ENCODE measurements at places on chromosomes 1 and 21.
A peak's percentile ranks its signal among the peaks of the same experiment; 100 is the strongest.

- no peak for DNase-seq
These were observed 18.4 kb downstream of the LORICRIN start for GRCh38 chr1:153277852-153278251.

- DNase-seq = no peak
These were observed 540.9 kb upstream of the ADGRL2 start for GRCh38 chr1:81259625-81260411.

GRCh38 chr1:200296091-200296661 lies 113.7 kb downstream of the ZNF281 start:
- DNase-seq = no peak

GRCh38 chr1:154971341-154971998 lies 923 bp upstream of the SHC1 start:
- DNase-seq = no peak

DNA sequence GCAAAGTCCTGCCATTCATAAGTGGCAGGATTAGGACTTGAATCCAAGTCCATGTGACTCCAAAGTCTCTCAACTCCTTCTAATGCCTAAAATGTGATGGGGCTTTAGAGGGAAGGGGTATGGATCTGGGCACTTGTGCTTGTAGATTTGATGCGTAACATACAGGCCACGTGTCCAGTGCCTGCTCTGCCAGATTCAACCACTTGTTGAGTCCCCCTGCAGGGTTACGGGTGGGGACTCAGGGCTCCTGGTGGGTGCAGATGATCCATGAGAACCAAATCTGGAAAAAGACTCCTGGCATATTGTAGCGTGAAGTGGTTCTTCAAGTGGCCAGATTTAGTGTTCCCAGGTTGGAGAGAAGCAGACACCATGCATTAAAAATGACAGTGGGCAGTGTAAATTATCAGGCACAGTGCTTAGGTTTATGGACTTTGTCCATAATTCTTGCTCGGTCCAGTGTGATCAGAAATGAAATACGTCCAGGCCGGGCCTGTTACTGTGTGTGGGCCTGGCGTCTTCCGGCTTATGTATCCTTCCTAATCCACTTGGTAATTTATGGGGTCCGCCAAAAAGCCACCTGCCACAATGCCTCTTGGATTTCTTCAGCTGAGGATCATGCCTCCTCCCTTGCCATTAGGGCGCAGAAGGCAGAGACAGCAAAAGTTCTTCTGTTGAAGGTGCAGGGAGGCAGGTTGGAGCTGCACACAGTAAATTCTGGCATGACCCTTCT lies 51.2 kb upstream of the LRP8 start:
- DNase-seq = no peak

GRCh38 chr1:160544647-160545046 lies 21.6 kb upstream of the SLAMF6 start:
- DNase-seq = no peak

DNA sequence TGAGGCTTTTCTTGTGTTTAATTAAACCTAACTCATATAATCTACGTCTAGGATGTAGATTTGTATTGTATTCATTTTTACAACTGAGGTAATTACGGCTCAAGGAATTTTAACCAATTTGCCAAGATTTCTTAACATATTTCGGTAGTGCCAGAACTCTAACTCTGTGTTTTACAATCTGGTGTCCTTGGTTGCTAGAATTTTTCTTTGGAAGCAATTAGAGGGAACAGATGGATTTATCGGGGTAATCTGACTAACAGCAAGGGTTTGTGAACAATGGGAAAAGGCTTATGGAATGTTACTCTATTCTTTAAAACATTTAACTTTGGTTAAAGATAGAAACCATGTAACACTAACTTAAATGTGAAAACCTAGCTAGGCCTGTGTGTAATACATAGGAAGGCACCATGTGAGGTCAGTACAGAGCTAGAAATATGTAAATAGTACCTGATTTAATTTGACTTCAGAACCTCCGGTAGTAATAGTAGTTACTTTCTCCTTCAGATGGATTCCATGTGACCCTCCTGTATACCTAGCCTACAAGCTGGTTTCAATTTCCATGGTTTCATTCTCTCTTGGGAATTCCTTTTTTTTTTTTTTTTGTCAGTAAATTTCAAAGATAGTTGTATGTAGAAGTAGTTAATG lies 1.2 kb downstream of the MTF2 start:
- no peak for DNase-seq

GRCh38 chr1:194445244-194445643 lies 1258.8 kb upstream of the B3GALT2 start:
- no peak for DNase-seq

DNA sequence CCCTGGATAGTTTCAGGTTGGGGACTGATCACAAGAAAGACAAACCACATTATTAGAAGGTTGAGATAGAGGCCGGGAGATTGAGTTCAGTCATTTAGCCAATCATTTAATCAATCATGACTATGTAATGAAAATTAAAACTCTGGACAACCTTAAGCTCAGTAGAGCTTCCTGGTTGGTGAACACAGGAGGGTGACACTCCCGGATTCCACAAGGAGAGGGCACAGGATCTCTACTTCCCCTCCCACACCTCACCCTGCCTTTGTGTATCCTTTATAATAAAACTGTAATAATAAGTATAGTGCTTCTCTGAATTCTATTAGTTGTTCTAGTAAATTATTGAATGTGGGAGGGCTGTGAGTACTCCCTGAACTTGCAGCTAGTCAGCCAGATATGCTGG lies 150.1 kb downstream of the PIK3R3 start:
- DNase-seq = no peak

DNA sequence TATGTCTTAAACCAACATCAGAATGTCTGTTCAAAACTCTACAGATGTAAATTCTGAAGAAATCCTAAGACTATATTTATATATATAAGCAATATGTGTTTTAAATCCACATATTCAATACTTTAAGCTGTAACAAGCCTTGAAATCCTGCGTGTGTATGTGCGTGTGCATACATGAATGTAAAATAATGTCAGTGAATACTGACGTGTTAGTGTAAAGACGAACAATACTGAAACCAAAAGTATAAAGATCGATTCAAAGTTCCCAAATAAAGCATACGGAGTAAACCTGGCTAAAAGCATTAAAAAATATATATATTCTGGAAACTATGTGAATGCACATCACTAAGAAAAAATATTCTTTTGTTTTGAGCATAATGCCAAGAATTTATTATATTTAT lies 668.6 kb upstream of the NCAM2 start:
- no peak for DNase-seq

GRCh38 chr1:40985161-40985560 lies 5.7 kb downstream of the CTPS1 start:
- no peak for DNase-seq

DNA sequence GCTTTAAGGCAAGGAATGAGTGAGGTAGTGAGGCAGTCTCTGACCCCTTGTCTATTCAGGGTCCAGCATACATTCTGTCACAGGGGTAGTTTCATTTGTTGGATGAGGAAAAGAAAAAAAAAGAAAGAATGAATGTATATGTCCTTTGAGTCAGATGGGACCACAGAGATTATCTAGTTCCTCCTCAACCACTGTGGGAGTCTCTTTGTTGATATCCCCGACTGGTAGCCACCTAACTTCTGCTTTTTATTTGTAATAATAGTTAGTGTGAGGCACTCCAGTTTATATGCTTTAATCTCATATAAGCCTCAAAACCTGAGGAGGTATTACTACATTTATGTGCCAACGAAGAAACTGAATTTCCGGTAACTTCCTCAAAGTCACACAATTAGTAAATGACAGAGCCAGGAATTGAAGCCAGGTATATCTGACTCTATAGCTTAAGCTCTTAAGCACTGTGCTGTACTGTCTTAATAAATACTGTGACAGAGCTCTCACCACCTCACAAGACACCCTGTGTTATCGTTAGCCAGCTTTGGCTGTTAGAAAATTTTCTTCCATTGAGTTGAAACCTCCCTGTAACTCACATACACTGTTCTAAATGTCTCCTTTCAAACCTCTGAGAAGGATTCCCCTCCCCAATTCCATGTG lies 82.2 kb downstream of the MDM4 start:
- DNase-seq = no peak

DNA sequence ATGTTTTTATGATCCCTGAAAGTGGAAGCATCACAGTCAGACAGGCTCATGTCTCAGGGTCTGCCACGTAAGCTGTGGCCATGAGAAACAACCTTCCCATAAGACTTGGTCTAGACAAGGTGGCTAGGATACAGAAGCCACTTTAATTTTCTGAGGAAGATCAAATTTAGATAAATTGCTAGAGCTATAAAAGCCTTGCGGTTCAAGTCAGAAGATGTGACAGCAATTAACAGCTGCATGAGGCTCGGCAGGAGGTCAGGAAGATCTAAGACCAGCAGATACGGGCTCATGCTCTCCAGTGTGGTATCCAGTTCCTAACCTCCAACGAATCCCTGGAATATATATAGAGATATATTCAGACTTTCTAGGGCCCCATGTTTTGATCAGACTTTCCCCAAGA lies 577.1 kb downstream of the PLPP3 start:
- DNase-seq = no peak

GRCh38 chr21:37568916-37569315 lies 202.3 kb downstream of the DYRK1A start:
- no peak for DNase-seq

DNA sequence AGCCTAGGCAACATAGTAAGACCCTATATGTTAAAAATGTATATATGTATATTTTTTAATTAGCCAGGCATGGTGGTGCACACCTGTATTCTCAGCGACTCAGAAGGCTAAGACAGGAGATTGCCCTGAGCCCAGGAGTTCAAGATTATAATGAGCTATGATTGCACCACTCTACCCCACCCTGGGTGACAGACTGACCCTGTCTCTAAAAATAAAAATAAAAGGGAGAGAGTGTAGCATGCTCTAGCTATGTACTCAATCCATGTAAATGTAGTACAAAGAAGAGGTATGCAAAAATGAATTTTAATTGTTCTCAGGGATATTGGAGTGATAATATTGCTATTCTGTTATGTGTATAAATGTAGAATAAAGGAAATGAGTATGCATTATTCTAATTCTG lies 52.9 kb upstream of the DARS2 start:
- DNase-seq = no peak

DNA sequence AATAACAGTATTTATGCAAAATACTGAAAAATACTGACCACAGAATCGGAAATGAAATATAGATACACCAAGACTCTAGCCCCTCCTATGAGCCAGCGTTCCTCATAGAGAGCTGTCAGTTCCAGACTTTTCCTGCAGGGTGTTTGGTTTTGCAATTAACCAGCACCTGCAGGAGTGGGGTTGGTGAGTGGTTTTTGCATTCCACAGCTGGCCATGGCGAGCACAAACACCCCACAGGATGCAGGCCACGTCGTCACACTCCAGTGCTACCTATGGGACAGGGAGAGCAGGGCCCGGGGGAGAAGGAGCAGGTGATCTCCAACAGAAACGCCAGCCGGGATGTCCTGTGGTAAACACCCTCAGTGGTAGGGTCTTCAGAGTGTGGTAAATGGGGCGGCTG lies 94.1 kb downstream of the ERG start:
- DNase-seq = no peak

DNA sequence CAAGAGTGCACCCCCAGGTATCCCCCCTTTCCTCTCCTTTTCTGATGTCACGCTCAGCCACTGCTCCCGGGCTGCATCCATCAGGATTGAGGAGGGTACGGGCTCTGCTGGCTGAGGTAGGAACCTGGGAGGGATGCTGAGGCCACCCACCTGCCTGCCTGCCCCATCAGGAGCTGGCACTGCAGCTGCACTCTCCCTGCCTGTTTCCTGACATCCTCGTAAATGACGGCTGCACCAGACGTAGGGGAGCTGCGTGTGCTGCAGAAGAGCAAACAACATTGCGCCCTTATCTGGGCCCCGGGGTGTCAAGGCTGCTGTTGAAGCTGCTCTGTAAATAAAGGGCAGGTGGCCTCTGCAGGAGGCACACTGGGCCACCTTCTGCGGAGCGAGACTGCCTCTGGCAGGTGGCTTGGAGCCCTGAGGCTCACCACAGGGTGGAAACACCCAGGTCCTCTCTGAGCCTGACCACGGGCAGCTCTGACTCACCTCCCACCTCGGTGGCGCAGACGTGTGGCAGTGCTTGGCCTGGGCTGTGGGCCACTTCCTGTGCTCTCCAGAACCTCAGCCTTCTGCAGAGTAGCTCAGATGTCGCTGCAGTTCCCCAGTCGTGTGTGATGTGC lies 30.9 kb downstream of the SNAP47 start:
- peak; percentile 46 for DNase-seq
